ENCODE measurements at places on chromosomes 13 and 19. TPM values are rescaled to one million over a fixed set of nuclear protein-coding genes. Genes with fewer than 3 reads are reported as not detected.

ADGRE1 gene
- 4.3 TPM for total RNA-seq

LGALS14 gene
- not detected for total RNA-seq

ZNF134 gene
- total RNA-seq: 9.1 TPM

GRCh38 chr13:80259159-80259558 is 81.8 kb downstream of the SPRY2 start:
- DNase-seq: no peak

- no peak for DNase-seq
Observed at GRCh38 chr13:24214528-24214927, 54.0 kb downstream of the SPATA13 start.

- DNase-seq: no peak
Observed at GRCh38 chr19:28977826-28978225, 235.1 kb downstream of the UQCRFS1 start.

DNA sequence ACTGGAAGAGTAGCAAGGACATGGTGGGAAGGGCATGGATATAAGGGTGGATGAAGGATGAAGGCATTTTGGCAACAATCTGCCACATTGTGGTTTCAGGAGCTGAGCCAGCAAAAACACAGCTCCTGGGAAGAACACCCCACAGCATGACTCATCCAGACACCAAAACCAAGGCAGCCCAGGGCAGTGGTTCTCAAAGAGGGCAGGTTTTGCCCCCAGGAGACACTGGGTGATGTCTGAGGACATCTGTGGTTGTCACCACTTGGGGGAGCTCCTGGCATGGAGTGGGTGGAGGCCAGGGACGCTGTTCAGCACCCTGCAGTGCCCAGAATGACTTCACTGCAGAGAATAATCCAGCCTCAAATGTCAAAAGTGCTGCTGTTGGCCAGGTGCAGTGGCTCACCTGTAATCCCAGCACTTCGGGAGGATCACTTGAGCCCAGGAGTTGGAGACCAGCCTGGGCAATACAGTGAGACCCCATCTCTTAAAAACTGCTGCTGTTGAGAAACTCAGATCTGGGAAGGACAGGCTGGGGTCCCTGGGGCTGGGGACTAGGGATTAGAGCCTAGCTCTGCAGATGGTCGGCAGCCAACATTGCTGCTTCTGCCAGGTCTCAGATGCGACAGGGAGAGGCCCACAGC is 16.1 kb downstream of the ZFR2 start:
- DNase-seq: no peak

DNA sequence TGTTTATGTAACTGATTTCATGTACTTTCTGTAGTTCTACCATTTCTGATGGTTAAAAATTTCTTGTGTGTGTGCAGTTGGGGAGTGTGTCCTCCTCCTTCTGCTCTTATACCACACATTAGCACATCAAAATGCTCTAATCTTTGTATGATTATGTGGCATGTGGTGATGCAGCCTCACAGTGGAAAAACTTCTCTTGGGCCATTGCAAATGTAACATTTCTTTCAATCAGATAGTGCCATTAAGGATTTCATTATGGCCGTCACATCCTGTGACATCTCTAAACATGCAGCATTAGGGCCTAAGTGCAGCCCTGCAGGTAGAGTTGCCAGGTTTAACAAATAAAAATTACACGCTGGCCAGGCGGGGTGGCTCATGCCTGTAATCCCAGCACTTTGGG is 24.9 kb upstream of the ALOX5AP start:
- DNase-seq: no peak

GRCh38 chr13:32802159-32802558 is 214.1 kb upstream of the KL start:
- no peak for DNase-seq

DNA sequence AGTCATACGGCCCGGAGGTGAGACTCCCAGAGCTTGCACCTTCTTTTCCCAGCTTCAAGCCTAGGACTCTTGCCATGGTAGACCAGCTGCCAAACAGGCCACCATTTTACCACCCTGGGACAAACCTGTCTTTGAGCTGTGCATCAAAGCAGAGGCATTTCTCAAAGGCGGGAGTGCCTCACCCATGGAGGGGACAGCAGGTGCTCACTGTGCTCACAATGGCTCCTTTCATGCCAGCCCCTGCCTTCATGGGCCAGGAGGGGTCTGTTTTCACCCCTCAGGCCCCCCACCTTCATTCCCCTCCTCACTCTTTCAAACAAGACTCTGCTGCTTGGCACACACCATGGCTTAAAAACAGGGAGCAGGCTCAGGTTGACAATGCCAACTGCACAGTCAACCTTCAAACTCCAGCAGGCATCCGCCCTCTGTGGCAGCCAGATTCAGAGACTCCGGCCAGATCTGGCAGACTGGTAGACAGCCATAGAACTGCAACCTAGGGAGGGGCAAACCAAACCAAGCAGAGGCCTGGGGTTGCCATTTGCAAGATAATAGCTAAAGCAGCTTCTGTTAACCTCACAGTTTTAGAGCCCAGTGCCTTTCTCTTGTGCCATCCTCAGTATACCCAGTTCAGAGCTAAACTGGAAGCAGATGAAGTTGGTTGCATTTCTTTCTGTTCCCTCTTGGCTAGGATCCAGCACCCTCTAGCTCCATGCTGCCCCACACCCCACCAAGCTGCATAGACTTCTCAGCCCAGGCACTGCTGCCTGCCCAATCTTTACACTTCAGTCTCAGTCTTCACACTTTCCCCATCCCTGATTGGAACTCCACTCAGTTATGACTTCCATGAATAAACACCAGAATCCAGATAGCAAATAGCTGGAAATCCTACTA is 93.9 kb upstream of the SPATA13 start:
- DNase-seq: no peak
